ENCODE measurements at places on chromosomes 5 and 9.

DNA sequence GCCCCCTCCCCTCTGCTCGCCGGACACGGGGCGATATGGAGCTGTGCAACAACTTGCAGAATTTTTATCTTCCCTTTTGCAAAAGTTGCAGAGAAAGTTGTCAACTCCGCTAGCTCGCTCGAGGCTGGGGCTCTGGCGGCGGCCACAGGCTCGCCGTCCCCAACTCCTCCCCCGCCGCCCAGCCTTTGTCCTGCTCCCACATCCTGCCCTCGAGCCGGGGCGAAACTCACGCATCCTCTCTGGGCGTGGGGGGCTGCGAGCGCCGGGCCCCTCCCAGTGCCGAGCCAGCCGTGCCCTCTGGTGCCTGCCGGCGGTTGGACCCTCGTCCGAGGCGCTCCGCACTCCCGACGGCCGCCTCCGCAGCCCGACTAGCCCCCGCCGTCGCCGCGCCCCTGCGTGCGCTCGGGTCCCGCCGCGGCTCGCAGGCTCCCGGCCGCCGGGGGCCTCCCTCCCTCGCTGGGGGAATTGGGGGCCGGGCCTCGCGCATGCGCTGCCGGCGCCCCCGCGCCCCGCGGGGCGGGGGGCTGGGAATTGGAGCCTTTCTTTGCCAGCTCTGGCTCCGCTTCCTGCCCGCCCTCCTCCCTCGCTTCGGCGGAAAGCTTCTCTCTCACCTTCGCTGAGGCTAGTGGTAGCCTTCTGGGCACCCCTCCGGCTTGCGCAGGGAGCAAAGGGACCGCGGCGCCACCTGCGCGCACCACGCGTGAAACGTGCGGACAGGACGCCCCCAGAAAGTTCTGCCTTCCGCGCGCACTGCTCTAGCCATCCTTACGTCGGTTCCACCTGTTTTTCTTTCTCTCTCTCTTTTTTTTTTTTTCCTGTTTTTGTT is at the start of gene CCNJL:
CCNJL (minus strand) TSS at position 431 of the 826 bp plus-strand sequence. CDS start 641 bp downstream, outside the sequence.
- peak; percentile 63 for DNase-seq

- no peak for DNase-seq
Observed at GRCh38 chr5:118224546-118224945, 763.8 kb downstream of the DTWD2 start.

- DNase-seq = no peak
Observed at GRCh38 chr5:75824323-75824722, 107.1 kb upstream of the POC5 start.

- no peak for DNase-seq
Observed at GRCh38 chr9:93476924-93477323, 23.5 kb upstream of the FAM120AOS start.

GRCh38 chr9:97363661-97364299 is 48.1 kb upstream of the TDRD7 start:
- no peak for DNase-seq

DNA sequence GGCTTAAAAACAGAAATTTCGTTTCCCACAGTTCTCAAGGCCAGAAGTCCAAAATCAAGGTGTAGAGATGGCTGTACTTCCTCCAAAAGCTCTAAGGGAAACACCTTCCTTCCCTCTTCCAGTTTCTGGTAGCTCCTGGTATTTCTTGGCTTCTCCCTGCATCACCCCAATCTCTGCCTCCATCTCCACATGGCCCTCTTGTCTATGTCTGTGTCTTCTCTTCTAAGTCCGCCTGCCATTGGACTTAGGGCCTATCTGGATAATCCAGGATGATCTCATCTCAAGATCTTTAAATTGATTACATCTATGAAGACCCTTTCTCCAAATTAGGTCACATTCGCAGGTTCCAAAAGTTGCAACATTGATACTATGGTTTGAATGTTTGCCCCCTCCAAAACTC is 105.6 kb downstream of the ATPSCKMT start:
- DNase-seq = no peak

GRCh38 chr5:78640662-78641474 is 7.7 kb downstream of the LHFPL2 start:
- DNase-seq = no peak

GRCh38 chr9:91197232-91198181 is 164.2 kb downstream of the AUH start:
- DNase-seq = no peak

- no peak for DNase-seq
Observed at GRCh38 chr5:170497311-170498038, 6.3 kb upstream of the KCNIP1 start.

DNA sequence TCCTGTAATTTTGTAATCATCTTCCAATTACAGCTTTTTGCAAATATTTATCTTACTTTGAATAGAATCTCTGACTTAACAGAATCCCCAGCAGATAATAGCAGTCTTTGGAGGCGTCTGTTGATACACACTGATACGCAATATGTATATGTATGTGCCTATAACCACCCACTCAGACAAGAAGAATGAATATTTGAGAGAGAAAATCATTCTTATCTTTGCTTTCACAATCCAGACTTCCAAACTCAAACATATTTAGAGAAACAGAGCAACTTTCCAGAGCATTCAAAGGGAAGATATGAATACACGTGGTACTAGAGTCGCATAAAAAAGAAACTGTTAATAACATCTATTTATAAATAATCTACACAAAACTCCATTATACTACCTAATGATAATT is 6.1 kb downstream of the RORB start:
- DNase-seq = no peak

GRCh38 chr5:148808864-148809642 is 17.4 kb upstream of the ADRB2 start:
- DNase-seq = no peak

GRCh38 chr9:23496489-23497136 is 329.4 kb downstream of the ELAVL2 start:
- DNase-seq = no peak

GRCh38 chr5:154418344-154418820 is 27.4 kb upstream of the SAP30L start:
- no peak for DNase-seq

GRCh38 chr5:13773649-13774048 is 170.8 kb downstream of the DNAH5 start:
- no peak for DNase-seq

DNA sequence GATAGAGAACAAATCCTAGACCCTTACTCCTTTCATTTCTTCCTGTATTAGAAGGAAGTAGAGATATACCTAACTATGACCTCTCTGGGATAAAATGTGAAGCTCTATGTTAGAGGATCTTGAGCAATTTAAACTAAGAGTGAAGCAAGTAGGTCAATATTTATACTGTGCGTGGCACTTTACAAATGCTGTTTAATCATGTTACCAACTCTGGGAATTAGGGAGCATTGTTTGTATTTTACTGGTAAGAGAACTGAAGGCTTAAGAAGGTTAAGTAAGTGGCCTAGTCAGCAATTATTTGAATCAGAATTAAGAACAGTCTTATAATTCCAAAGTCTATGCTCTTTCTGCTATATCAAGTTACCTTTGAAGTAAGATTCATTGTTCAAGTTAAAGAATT is 12.0 kb downstream of the TNC start:
- no peak for DNase-seq
